GM23248 (cell line): ENCODE measurements at places on chromosomes 3 and 15.

DNA sequence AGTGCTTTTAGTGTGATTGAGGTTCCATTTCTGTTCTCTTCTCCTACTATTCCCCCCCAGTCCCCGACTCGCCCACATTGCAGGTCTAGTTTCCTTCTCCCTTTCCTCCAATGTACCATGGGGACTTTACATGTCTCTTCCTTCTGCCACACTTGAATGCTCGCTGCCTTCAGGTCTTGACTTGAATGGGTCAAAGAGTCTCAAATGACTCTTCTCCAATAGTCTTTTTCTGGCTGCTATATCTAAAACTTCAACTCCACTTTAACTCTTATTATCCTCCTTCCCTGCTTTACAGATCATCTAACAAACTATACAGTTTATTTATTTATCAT lies 213.9 kb upstream of the SLC2A2 start:
- DNase-seq = no peak

- DNase-seq = no peak
Observed at GRCh38 chr15:39837454-39837853, 54.8 kb upstream of the FSIP1 start.

DNA sequence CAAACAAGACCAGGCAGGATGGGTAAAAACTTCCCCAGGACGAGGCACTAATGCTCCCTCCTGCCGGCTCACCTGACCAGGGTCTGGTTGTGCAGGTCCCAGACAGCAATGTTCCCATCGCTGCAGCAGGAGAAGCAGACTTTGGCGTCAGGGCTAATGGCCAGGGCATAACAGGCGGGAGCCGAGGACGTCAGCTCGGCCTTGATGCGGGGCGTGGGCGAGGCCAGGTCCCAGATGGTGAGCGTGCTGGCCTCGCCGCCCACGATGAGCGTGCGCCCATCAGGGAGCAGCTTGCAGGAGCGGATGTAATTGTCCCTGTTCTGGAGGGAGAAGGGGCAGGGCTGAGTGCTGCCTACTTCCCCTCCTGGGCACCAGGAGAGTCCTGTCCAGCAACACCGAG lies 43.4 kb downstream of the TLE3 start:
- no peak for DNase-seq

DNA sequence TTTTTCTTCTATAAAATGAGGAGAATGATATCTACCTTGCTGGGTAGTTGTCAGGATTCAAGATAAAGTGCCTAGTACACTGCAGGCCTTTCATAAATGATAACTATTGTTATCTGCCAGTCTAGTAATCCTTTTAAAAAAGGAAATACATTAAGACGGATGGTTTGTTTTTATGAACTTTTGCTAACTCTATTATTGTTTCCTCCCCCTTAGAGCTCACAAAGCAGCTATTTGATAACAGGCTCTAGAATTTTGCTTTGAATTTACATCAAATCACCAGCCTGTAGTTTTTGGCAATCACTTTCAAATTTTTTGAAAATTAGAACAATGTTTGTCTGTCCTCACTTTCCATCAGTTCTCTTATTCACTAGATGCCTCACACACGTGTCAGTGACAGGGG lies 39.8 kb downstream of the BLM start:
- DNase-seq = no peak

- no peak for DNase-seq
Observed at GRCh38 chr15:35304389-35304788, 219.3 kb upstream of the NANOGP8 start.

GRCh38 chr3:196192036-196192523 lies 19.1 kb downstream of the ZDHHC19 start:
- DNase-seq = no peak

GRCh38 chr3:122697952-122698620 lies 17.4 kb downstream of the PARP14 start:
- no peak for DNase-seq

- DNase-seq = peak; percentile 14
Observed at GRCh38 chr3:43399034-43399433, 112.7 kb downstream of the SNRK start.

GRCh38 chr15:74320352-74321247 lies 46.8 kb downstream of the CYP11A1 start:
- DNase-seq = peak; percentile 76

GRCh38 chr3:129973853-129974563 lies 512 bp upstream of the TRH start:
- DNase-seq = no peak

GRCh38 chr15:27081676-27082418 lies 110.9 kb downstream of the GABRG3 start:
- no peak for DNase-seq

DNA sequence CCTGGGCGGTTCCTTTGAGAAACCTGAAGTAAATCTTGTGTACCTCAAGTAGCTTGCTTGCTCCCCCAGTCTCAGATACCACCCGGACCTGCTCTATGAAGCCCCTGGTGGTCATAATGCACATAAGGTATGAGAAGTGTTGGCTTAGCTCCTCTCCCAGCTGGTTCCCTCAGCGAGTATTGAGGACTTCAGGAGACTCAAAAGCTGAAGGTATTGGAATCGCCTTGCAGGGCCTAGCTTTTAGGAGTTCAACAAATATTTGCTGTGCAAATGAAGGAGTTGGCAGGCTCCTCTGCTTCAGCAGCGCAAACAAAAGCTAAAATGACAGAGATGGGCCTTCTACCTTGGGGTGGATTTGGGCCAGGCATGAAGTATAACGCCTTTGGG lies 1.7 kb downstream of the CMTM8 start:
- DNase-seq = peak; percentile 22

- DNase-seq = no peak
Observed at GRCh38 chr3:139642996-139643395, 34.8 kb downstream of the NMNAT3 start.

DNA sequence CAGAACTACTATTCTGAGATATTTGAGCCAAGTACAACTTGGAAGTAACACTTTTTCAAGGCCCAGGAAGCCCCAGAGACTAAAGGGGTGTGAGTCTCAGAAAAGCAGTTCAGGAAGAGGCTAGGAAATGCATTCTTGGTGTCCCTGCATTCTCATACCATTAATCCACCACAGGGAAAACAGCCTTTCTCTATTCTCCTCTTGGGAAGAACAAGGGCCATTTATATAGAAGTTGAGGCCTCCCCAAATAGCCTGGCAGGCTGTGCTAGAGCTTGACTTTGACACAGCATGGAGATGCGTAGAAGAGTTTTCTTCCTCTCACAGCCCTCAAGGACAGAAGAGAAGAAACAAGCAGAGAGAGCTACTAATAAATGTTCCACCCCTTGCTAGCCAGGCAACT lies 5.5 kb upstream of the NR2C2 start:
- DNase-seq = no peak

DNA sequence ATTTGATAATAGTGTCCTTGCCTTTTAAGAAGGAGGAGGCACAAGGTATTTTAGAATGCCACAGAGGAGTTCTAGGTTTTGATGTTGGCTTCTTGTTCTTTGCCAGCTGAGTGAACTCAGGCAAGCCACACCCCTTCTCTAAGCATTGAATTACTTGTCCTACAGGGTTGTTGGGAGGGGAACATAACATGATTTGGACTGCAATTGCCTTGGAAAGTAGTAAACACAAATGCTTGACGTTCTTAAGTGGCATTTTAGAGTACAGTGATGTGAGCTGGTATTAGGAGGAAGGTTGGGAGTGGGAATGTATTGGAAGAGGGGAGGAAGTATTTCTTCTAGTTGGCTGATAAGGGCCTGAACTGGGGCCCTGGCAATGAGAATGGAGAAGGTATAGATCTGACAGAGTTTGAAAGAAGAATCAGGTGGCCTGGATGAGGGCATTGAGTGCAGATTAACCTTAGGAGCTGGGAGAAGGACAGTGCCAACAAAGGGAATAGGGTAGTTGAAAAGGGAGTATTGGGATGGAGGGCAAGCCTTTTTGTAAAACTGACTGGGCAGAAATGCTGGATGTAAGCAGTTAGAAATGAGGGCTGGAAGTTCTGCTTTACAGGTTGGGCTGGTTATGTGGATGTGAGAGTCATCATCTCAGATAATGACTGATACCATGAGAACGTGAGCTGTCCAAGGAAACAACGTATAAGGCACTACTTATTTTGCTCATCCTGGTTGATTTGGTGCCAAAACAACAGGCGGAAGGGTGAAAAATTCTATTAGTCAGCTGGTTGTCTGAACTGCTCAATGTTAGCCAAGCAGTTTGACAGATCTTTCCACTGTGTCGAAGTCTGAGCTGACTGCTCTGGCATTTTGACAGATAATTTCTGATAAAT lies 16.7 kb downstream of the KAT2B start:
- DNase-seq = peak; percentile 93

DNA sequence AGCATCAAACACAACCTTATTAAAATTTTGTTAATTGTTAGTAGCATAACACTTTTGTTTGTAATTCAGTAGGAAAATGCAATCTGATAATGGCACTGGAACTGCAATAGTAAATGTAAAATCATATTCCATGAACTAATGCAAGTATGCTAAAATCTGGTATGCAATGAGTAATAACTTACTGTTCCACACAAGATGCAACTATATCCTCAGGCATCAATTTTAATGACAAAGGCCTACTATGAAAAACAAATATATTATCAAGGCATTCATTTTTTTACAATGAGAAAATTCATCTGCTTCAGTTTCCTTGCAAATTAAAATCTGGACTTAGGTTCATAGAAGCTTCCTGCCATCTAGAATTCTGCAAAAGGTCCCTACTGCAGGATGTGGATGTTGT lies 1.4 kb upstream of the NSMCE3 start:
- peak; percentile 49 for DNase-seq

DNA sequence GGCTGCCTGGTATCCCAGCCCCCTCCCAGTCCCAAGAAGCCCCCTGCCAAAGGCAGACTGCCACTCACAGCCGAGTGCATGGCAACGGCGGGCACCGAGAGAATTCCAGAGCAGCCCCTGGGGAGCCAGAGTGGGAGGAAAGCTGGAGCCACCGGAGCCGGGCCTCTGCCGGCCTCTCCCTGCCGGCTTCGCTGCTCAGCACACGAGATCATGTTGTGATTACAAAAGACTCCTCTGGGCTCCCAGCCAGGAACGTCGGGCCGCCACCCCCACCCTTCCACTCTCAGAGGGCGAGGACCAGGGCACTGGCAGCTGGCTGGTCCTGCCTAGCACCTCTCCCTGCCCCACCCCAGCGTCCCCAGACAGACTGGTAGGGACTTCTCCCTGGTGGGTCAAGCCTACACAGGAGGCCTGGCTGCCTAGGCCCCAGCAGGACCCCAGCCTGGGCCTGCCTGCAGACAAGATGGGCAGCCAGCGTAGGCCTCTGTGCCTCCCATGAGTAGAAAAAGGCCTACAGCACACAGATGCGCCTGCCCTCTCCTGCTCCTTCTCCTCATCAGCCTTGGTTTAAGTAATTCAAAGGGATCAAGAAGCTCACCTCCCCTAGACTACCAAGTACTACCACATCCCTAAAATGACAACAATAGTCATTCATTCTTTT lies at the start of gene CCDC9B:
CCDC9B (minus strand) TSS at position 200 of the 661 bp plus-strand sequence; CDS start at position 80, 120 bp downstream.
- DNase-seq = peak; percentile 94

DNA sequence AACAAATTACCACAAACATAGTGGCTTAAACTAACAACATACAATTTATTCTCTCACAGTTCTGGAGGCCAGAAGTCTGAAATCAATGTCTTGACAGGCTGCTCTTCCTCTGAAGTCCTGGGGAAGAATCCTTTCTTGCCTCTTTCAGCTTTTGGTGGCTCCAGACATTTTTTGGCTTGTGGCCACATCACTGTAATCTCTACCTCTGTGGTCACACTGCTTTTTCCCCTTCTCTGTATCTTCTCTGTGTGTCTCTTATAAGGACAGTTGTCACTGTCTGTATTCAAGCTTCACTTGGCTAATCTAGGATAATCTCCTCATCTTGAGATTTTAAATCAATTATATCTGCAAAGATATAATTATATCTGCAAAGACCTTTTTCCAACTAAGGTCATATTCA lies 80.3 kb upstream of the ABHD2 start:
- DNase-seq = no peak

DNA sequence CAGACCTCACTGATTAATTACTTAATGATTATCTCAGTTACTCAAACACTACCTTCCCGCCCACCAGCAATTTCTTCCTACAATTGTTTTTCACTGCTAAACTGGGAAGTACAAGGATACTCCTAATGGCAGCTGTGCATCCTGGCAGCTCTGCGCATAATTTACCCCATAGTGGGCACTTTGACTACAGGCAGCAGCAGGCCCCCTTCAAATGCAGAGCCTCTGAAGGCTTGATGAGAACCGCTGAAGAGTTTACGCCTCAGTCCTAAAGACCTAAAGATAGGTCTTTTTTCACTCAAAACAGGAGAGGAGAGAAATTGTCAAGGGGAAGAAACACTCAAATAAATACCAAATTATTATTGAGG lies 10.7 kb downstream of the CCDC32 start:
- no peak for DNase-seq

DNA sequence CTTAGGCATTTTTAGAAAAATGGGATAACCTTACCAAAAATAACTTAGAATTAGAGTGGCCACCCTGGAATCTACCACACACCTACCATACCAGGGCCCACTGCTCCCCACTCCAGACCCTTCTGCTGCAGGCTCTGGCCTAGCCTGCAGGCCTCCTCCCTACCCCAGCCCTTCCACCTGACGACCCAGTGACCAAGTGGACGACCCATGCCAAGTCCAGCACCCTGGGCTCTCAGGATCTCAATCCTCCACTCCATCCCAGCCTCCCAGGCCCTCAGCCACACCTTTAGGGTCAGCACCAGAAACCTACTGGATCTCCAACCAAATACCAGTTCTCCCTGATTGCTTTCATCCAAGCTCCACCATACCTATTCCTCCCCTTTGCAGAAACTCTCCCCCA lies 145.8 kb downstream of the TPRA1 start:
- no peak for DNase-seq

DNA sequence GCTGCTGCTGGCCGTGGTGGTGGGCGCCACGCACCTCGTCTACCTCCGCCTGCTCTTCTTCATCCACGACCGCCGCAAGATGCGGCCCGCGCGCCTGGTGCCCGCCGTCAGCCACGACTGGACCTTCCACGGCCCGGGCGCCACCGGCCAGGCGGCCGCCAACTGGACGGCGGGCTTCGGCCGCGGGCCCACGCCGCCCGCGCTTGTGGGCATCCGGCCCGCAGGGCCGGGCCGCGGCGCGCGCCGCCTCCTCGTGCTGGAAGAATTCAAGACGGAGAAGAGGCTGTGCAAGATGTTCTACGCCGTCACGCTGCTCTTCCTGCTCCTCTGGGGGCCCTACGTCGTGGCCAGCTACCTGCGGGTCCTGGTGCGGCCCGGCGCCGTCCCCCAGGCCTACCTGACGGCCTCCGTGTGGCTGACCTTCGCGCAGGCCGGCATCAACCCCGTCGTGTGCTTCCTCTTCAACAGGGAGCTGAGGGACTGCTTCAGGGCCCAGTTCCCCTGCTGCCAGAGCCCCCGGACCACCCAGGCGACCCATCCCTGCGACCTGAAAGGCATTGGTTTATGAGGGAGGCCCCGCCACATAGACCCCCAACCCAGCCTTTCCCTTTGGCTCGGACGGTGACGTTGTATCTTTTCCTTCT lies 1.1 kb downstream of the GPR27 start:
- DNase-seq = no peak

DNA sequence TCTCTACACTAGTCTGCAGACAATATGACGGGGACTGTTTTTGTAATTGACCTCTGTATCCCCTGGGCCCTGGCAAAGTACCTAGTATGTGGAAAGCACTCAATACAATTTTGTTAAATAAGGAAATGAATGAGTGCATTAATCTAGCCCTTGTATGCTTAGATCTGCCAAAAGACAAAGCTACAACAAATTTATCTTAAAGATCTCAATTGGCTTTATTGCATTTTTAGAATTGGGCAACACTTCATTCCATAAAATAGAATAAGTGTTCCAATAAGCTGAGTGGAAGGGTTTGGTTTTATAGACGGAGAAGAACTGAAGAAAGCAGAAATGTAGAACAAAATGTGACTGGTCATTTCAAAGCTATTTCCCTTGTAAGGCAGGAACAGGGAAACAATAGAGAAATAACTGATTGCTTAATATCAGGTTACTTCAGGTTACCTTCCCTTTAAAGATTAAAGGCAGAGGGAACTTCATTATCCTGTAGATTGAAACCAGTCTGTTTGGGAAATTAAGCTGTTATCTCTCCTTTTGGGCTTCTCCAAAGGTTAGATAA lies 108.3 kb upstream of the MME start:
- peak; percentile 79 for DNase-seq
